ENCODE measurements at places on chromosomes 2 and 18. TPM values are rescaled to one million over a fixed set of nuclear protein-coding genes. Genes with fewer than 3 reads are reported as not detected.

DNA sequence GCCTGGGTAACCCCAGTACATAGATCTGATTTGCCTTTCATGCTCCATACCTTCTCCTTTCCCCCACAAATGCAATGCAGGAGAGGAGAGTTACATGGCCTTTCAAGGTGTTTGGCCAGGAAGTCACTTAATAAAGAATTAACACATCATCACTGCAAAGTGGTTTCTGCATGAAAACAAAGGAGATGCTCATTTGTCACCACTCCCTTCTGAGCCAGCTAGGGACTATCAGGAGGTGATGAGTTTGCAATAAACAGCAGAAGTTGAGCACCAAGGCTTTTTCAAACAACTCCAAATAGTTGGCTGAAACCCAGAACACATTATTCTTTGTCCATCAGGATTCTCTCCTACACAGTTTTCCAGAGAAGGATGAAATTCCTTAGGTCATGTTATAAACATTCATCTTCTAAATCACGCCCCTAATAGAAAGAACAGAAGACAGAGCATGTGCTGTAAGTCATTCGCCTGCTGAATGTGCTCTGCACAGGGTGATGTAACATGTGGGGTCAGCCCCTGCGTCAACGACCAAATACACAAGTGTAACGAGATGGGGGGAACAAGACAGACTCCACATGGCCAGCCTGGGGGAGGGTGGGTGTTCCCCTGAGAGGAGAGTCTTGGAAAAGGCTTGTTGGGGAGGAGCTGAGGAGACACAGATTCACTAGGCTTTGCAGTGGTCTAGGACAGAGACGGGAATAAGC is 87.3 kb upstream of the RMDN2 start:
- DNase-seq: peak; percentile 86

DNA sequence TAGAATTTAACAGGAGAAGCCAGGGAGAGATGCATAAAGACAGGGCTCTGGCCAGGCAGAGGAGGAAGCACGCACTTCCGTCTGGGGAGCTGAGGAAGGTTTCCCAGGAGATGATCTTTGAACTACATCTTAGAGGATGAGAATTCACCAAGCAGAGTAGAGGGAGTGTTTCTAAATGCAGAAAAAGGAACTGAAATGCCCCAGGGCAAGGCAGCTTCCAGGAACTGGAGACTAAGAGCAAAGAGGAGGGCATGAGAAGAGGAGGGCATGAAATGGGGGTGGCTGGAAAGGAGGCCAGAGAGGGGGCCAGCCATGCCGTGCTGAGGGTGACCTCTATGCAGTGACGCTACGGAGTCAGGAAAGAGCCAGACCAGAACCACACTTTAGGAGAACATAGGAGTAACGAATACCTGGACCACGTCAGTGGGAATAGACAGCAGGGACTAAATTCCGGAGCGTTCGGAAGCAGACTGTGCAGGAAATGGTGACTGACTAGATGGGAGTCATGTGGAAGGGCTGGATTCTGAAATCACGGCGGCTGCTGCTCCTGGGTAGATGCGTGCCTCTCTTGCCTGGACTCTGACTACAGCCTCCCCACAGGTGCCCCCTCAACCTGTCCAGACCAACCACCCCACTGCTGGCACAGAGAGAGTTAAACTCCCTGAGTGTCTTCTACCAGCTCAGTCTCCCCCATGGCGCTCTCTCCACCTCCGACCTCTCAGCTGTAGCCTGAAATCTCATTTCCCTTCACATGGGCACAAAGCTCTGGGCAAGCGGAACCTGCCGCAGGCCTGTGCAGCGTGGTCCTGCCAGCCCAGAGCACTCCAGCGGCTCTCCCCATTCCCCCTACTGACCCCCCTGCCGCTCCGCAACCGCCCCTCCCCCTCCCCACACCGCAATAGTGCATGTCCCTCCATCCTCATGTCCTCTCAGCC is 87.0 kb upstream of the RTN4 start:
- DNase-seq: no peak

LRATD1 gene
- polyA plus RNA-seq: 24.0 TPM

DNA sequence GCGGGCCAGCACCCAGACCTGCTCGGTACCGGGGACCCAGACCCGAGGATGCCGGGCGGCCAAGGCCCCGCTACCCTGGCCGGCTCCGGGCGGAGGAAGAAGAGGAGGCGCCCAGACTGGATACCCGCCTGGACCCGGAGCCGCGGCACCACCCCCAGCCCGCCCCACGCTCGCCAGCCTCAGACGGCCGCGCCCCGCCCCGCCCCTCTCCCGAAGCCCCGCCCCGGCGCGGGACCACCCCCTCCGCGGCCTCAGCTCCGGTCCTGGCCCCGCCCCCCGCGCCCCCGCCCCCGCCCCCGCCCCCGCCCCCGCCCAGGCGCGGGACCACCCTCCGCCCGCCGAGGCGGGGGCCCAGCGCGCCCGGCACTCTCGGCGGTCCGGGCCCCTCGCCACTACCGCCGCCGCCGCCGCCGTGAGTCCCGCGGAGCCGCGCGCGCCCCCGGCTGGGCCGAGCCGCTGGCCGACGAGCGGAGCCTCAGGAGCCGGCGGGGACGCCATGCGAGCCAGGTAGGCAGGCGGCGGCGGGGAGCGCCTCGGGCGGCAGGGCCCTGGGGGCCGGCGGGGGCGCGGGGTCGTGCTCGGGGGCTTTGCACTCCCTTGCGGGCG is at the start of gene SH3BP4:
TSS of gene SH3BP4 (plus strand) at position 354 of the 606 bp plus-strand sequence. CDS start 82,986 bp downstream, outside the sequence.
- DNase-seq: peak; percentile 80

DNA sequence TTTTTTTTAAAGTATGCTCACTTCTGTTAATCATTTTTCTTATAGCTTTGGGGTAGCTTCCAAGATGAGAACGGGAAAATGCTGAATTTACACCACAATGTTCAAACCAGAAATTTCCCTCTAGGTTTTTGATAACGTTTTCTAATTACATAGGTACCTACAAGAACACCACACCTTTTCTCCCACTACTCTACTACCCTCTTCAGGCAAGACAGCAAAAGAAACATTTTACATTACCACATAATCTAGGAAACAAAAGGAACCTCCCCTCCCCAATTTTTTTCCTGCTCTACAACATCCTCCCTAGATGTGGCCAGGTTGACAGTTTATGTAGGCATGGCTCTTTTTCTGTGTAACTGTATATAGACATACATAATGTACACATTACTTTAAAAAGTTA is 32.4 kb downstream of the NDUFAF7 start:
- no peak for DNase-seq

DNA sequence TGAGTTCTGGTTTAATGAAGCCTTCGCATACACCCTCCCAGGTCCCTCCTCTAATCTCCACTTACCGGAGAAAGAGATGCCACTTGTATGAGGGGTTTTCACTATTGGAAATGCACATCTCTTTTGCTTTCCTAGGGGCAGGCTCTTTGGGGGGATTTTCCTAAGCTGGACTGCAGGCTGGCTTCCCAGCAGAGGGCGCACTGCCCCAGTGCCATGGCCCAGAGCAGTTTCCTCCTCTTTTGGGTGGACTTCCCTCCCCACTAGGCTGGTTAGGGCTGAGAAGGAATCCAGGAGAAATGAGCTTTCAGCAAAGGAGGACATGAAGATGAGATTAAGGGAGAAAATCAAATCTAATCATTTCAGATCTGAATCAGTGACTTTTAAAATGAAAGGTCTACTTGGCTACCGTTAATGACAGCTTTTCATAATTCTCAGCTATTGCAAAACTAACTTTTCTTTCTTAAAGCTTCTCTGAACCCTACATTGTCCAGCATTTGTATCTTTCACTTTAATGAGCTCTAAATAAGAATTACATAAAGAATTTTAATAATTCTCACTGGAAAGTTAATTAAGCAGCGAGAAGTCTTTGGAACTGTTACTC is 784.1 kb upstream of the FANCL start:
- DNase-seq: no peak

Measured in renal pelvis (tissue), 12 donors.